ENCODE measurements at places on chromosomes 13 and 19. TPM values are rescaled to one million over a fixed set of nuclear protein-coding genes. Genes with fewer than 3 reads are reported as not detected.

Gene MCEMP1
- 2.6 TPM for total RNA-seq

- no peak for DNase-seq
Observed at GRCh38 chr13:112260108-112261055, 115.8 kb upstream of the SPACA7 start.

Gene SULT2A1
- total RNA-seq: not detected

- no peak for DNase-seq
Observed at GRCh38 chr19:15445807-15446376, 3.9 kb downstream of the WIZ start.

GRCh38 chr13:28100150-28101121 is at the start of gene FLT3:
Gene FLT3, minus strand, starts transcription at chr13:28100576. Its CDS starts 66 bp downstream, at chr13:28100510.
- no peak for DNase-seq

- no peak for DNase-seq
Observed at GRCh38 chr13:106284358-106284757, 251.1 kb downstream of the EFNB2 start.

Gene MAG
- total RNA-seq: 82.2 TPM
